IPS DF 6.9 (cell line): ENCODE measurements at places on chromosomes 2 and 18.

DNA sequence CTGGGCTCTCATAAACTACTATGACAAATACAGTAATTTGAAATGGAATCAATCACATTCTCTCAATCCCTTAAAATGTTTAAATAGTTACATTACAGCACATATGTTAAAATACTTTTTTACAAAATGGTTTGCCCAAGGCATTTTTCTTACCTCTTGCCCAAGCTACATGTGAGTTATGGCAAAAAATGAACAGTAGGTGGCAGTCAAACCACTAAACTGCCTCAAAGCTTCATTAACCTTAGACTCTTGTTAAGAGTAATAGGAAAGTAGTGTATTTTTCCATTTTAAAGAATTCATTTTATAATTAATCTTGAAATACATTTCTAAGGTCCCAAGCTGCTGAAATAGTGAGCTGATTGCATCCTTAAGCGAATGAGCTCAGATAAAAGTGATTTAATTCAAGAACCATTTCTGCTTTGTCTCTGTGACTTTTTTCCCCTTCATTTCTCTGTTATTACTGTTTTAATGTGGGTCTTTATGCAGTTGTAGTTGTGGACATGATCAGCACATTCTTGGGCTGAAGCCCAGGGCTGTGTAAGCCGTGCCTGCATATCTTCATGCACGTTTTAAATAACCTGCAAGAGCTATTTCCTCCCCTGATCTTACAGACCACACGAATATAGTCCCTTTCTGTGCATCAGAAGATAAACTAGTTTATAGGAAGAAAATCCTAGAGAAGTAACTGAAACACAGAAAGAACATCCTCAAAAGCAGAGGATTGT is 311.8 kb downstream of the LNPK start:
- DNase-seq: peak; percentile 39

- no peak for DNase-seq
Observed at GRCh38 chr2:15677141-15677843, 85.6 kb downstream of the DDX1 start.

DNA sequence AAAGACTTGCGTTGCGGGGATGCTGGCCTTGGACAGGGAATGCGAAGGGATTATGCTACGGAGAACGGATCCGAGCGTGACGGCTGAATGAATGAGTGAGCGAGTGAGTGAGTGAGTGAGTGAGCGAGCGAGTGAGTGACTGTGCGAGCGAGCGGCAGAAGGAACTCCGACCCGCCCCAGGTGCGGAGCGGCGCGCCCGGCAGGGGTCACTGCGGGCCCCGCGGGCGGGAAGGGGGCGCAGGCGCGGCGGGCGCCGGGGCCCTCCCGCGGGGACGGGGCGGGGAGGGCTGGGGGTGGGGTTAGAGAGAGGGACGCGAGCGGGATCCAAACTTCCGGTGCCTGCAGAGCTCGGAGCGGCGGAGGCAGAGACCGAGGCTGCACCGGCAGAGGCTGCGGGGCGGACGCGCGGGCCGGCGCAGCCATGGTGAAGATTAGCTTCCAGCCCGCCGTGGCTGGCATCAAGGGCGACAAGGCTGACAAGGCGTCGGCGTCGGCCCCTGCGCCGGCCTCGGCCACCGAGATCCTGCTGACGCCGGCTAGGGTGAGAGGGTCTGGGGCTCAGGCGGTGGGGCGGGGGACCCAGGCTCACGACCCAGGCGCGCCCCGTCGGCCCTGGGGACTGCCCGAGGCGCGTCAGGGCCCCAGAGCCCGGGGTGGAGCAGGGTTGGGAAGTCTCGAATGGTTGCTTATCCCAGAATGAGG is at the start of gene ITM2C:
TSS of gene ITM2C (plus strand) at position 338 of the 702 bp plus-strand sequence. CDS start at position 422, 84 bp downstream.
- DNase-seq: no peak

GRCh38 chr18:28003451-28003850 is 173.5 kb downstream of the CDH2 start:
- no peak for DNase-seq

DNA sequence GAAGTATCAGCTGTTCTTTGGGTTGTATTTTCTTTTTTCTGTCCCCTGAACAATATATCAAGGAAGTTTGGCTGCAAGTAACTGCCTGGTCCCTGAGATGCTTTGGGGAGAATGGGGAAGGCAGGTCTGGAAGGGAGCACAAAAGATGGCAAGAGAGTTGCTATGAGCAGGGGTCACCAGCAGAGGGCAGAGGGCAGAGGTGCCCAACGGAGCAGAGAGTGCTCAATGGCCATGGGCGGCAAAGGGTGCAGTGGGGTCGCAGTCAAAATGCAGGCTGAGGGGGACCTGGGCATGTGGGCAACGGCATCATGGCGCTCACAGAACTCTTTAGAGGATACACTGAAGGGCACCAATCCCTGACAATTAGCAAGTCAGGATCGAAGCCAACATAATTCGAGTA is 107.7 kb upstream of the ATP8B1 start:
- peak; percentile 37 for DNase-seq

- no peak for DNase-seq
Observed at GRCh38 chr2:238458651-238459050, 31.9 kb downstream of the ASB1 start.

- DNase-seq: no peak
Observed at GRCh38 chr2:168322325-168323007, 75.1 kb upstream of the STK39 start.

DNA sequence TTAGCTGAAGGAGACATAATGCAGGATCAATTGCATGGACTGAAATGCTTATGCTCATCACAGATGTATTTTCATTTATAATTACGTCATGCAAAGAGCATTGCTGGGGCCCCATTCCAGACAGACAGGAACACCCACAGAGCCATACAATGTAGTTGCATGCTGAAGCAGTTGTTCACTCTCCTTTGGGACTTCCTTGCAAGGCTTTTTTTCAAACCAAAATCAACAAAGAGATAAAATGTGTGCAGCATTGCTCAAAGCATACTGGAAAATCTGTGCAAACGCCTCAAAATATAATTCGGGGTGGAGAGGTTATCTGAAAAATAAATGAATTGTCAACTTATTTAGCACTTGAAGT is 463.2 kb downstream of the CDH2 start:
- no peak for DNase-seq

DNA sequence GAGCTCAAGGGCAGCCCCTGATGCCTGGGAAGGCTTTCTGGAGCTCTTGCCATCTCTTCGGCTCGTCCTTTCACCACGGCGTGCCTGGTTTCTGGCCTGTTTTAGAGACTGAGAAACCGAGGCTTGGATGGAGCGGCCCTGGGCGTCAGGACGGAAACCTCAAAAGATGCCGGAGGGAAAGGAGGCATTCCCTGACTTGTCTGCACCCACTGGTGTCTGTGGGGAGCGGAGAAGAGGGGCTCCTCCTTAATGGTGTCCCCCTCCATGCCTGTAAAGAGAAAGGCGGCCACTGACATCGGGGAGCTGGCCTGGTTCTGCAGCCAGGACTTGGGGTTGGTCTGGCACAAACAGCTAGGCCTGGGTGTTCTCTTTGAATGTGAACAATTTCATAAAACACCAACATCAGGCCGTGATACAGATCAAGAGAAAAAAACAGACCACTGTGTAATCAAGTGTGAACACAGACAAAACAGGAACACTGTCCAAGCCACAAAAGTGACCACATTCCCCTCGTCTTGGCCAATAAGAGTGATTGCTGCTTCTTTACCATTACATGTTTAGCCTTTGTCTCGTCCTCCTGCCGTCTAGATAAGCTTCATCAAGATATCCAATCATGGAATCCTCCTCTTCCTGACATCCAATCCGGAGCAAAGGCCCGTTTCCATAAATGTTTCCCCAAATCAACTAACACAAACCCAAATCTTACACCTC is 633 bp upstream of the ILKAP start:
- DNase-seq: peak; percentile 2

DNA sequence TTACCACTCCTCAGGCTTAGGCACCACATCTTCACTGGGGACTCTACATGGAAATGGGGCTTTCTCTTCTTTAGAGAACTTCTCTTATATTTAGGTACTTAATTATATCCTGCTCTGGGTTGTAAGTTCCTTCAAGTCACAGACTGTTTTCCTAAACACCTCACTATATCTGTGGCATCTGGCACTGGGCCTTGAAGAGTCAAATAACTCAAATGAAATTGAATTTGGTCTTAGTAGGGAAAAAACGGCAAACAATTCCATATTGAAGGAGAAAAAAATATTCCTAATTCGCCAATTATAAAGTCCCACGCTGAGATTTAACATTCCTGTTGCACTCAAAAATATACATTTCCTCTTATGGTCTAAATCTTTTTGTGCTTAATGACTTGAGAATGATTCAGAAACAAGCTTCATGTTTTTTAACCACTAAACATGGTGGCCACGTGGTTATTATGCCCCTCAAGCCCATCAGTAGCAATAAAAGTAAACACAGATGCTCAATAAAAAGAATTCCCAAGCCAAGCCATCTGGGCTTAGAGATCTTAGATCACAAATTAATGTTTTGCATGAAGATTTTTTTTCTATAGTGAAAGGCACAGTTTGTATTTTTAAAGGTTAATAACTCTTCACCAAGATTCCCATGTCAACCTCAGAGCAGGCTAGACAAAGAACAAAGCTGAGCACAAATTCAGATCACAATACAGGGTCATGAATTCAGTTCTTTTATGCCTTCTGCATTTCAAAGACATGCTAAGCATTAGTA is 105.5 kb upstream of the SYT4 start:
- DNase-seq: no peak

- no peak for DNase-seq
Observed at GRCh38 chr18:30234755-30235154, 807.8 kb downstream of the DSC3 start.
